NCI-H146 (cell line): ENCODE measurements at places on chromosomes 5 and 9.

- DNase-seq: peak; percentile 64
Observed at GRCh38 chr5:96459313-96460121, 26.5 kb upstream of the PCSK1 start.

DNA sequence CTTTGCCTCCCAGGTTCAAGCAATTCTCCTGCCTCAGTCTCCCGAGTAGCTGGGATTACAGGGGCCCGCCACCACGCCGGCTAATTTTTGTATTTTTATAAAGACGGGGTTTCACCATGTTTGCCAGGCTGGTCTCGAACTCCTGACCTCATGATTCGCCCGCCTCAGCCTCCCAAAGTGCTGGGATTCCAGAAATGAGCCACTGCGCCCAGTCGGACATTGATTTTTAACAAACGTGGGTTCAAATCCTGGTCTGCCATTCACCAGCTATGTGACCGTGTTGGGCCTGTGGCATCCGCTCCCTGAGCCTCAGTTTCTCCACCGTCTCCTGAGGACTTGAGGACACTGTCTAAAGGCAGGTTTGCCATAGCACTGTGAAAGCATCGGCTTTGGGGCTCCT is 41.8 kb upstream of the NEK6 start:
- no peak for DNase-seq

DNA sequence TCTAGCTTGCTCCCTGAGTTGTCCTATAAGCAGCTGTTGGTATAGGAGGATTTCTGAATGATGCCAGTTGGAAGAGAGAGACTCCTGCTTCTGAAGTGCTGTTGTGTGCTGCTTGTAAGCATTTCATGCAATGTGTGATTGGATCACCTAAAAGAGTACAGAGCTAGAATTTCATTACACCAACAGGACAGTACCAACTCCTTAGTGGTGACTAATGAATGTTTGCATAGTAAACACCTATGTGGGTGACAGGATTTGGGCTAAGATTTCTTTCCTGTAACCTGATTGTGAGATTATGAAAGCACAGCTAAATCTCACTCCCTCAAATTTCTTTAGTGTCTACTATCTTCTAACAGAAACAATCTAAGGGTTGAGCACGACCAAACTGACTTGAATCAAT is 67.0 kb downstream of the GCNT1 start:
- no peak for DNase-seq

GRCh38 chr9:131771646-131772045 is 31.8 kb upstream of the RAPGEF1 start:
- no peak for DNase-seq

GRCh38 chr5:153792305-153792704 is 246.4 kb downstream of the FAM114A2 start:
- DNase-seq: no peak

DNA sequence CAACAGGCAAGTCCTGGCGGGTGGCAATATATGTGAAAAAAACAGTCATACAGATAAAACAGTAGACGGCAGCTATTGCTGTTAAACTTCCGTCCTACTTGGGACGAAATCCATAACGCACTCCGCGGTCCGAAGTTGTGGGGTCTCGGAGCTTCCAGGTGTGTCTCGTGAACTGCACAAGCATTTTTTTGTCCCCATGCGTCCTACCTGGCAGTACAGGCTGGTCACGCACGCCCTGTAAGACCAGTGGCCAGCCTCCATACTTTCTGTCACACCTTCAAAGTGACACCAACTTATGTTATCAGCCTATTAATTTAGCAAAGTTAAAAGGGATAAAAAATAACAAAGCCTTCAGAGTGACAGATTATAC is 51.3 kb downstream of the TGFBI start:
- DNase-seq: no peak

DNA sequence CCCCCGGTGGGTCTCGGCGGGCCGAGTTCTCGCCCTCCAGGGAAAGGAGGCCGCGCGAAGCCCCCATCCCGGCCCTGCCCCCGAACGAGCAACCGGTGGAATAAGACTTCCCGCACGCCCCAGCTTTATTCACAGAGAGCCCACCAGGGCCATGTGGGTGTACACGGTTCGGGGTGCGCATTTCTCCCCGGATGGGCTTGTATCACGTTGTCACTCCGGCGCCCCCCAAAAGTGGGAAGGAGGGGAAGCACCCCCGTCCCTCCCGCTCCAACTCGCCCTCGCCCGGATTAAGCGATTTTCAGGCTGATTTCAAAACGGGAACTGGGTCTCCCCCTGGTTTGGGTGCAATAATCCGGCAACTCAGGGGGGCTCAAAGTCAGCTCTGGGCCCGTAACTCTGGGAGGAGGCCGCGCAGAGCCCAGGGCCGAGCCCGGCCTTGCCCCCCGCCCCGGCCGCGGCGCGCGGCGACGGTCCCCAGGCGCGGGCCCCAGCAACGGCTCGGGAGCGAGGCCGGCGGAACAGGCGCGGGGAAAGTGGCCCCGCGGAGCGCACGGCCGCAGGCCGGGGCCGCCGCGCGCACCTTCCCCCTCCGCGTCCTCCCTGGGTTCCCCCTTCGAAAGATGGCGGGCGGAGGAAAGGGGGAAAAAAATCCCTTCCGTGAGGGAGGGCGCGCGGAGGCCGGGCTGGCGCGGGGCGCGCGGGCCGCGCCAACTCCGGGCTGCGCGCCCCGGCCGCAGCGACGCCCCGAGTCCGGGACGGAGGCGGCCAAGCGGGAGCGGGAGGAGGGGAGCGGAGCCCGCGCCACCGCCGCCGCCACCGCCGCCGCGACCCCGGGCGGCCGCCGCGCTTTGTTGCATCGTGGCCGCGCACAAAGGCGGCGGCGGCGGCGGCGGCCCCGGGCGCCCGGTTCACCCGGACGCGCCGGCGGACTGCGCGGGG is 644 bp downstream of the BRD3 start:
- DNase-seq: peak; percentile 28

GRCh38 chr9:130977811-130978221 is 31.2 kb upstream of the LAMC3 start:
- no peak for DNase-seq

GRCh38 chr5:74517700-74518099 is 122.8 kb downstream of the ENC1 start:
- no peak for DNase-seq

- no peak for DNase-seq
Observed at GRCh38 chr5:177359451-177359851, 1.7 kb downstream of the RGS14 start.

GRCh38 chr5:132439521-132440089 is 51.0 kb downstream of the IRF1 start:
- no peak for DNase-seq

DNA sequence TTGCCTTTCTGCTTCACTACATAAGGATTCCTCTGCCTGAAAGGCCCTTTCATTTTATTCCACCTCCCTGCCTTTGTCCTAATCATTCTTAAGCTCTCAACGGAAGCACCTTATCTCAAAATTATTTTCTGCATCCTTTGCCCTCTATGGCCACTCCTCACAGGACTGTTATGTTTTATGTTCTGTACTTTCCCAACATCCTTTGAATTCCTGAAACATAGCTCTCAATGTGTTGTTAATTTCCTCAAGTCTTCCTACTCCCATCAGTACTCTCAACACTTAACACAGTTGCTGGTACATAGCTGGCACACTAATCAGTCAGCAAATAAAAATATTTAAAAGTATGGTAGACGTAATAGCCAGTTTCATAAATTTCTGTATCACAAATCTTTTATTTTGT is 193.0 kb downstream of the RFX3 start:
- no peak for DNase-seq

- no peak for DNase-seq
Observed at GRCh38 chr9:22158927-22159346, 149.8 kb upstream of the CDKN2B start.

- no peak for DNase-seq
Observed at GRCh38 chr5:133754575-133755169, 142.3 kb upstream of the FSTL4 start.

DNA sequence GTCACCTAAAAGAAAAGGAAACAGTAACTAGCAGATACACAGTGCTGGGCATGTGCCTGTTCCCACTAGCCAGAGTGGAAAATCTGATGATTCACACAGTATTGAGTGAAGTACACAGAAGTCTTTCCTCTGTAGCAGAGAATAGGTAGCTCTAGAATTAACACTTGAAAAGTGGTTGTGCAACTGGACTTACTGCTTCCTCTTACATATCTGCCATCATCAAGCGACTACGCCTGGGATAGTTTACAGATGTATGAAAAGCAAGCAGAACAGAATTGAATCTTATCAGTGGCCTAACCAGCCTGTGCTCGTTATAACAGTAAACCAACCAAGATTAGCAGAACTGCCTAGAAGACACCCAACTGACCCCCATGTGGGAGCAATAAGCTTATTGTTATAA is 130.6 kb downstream of the DTWD2 start:
- no peak for DNase-seq

DNA sequence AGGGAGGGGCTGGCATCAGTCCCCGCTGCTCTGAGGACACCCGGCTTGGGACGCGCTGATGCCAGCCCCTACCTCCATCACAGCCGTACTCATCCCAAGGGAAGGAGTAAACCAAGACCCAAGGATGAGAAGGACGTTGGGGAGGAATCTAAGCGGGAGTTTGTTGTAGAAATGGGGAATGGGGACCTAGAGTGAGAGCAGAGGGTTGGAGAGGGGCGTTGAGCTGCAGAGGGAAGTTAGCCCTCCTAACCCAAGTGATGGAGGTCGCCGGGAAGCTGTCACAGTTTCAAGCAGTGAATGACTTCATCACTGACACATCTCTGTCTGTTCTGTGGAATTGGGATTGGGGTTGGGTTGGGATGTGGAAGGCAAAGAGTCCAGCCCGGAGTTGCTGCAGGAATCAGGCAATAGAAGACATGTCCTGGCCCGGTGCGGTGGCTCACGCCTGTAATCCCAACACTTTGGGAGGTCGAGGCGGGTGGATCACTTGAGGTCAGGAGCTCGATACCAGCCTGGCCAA is 759 bp upstream of the SUSD1 start:
- DNase-seq: no peak

- no peak for DNase-seq
Observed at GRCh38 chr9:106632621-106633020, 230.3 kb upstream of the ZNF462 start.

- no peak for DNase-seq
Observed at GRCh38 chr9:128568470-128569078, 16.2 kb downstream of the SPTAN1 start.

- no peak for DNase-seq
Observed at GRCh38 chr5:81167078-81167477, 66.0 kb upstream of the CKMT2 start.

GRCh38 chr5:142107036-142107735 is 1.4 kb upstream of the NDFIP1 start:
- no peak for DNase-seq

DNA sequence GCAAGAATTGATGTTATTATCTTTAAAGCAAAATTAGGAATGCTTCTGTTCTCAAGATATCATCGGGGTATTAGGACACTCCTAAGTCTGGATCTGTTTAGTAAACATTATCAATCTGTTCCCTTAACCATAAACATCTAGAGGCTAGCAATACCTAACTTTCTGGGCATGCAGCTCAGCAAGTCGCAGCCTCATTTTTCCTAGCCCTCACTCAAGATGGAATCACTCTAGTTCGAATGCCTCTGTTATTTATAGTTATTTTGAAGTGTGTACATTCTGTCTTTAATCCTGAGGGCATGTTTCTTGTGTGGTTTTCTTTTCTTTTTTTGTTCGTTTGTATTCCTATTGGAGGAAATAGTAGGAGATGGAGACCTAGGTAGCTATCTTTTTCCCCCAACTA is 66.9 kb downstream of the FER start:
- DNase-seq: no peak

- no peak for DNase-seq
Observed at GRCh38 chr9:100667448-100667847, 89.6 kb downstream of the CAVIN4 start.

GRCh38 chr9:94990897-94991561 is 264.5 kb downstream of the AOPEP start:
- DNase-seq: peak; percentile 32

- no peak for DNase-seq
Observed at GRCh38 chr9:79603222-79603920, 31.6 kb downstream of the TLE4 start.

GRCh38 chr5:122493091-122494021 is 181.3 kb downstream of the SNCAIP start:
- DNase-seq: peak; percentile 66

DNA sequence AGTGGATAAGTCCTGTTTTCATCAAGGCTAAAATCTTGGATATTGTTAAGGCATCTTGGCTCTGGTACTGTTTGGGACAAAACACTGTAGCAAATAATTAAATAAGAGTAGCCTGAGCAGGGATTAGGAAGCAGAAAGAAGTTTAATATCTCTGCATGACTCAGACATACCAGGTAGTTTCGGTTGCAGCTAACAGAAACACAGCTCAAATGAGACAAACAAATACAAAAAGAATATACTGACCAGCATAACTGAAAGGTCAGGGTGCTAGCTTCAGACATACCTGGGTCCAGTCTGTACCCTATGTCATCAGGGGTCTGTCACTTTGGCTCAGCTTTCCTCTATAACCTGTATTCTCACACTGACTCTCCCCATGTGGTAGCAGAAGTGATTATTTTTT is 156.4 kb upstream of the MAP3K1 start:
- no peak for DNase-seq

- DNase-seq: no peak
Observed at GRCh38 chr5:167634432-167634831, 657.0 kb upstream of the WWC1 start.

DNA sequence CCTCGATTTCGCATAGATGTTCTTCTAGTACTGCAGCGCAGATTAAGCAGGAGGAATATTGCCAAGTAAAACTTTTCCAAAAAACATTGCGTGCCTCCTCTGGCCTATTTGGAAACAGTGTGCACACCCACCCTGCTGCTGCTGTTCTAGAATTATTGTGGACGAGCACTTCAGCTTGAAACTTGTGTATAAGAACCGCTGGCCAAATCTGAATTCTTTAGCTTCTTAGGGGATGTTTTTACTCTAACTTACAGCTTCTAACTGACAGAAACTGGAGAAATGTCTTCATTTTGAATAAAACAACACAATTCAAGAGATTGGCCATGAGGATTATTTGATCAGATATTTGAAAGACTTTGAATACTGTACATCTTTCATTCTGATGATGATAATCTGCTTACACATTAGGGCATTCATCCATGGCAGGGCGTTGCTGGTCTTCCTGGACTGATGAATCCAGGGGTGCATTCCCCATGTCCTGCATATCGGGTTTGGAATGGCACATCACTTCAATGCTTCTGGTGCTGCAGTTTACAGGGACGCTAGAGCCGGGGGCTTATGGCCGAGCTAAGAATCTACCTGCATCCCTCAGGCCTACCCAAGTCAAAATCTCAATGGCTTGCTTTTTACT is 6.5 kb downstream of the ADAMTS16 start:
- DNase-seq: no peak

GRCh38 chr5:135569755-135570452 is 8.9 kb downstream of the CXCL14 start:
- peak; percentile 86 for DNase-seq

DNA sequence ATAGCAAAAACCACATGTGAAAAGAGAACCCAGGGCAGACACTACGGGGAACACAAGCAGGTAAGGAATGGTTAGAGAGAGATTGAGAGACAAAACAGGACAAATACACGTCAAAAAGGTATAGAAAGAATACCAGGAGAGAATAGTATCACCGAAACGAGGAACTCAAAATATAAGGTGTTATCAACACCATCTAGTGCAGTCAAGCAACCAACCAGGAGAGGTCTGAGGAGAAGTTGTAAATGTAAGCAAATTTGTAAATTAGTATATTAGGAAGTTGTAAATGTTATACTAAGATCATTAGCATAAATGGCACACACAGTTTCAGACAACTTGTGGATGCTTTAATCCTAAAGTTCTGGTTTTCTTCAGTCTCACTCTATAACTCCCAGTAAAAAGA is 355.5 kb downstream of the EBF1 start:
- DNase-seq: no peak

- no peak for DNase-seq
Observed at GRCh38 chr9:112111461-112111860, 63.6 kb downstream of the SUSD1 start.

- no peak for DNase-seq
Observed at GRCh38 chr5:112576298-112576925, 157.3 kb upstream of the EPB41L4A start.
